Smooth muscle cell of the umbilical artery (primary cell): ENCODE measurements at places on chromosomes 2 and 18. TPM values are rescaled to one million over a fixed set of nuclear protein-coding genes. Genes with fewer than 3 reads are reported as not detected.

The KRTCAP3 gene
- not detected in 2 replicates for total RNA-seq

The CD8B2 gene
- not detected in 2 replicates for total RNA-seq

The KCNE4 gene
- 12.5 and 173 TPM in 2 replicates for total RNA-seq

The C2orf72 gene
- total RNA-seq: 1.1 and 1.2 TPM in 2 replicates

The HTR2B gene
- 0.51 and 2.1 TPM in 2 replicates for total RNA-seq

The ANKRD62 gene
- not detected in 2 replicates for total RNA-seq

The MYO3B gene
- 0.32 and 0.89 TPM in 2 replicates for total RNA-seq

The DSEL gene
- total RNA-seq: 20.8 and 33.4 TPM in 2 replicates

The SCTR gene
- total RNA-seq: not detected in 2 replicates

The PROC gene
- not detected in 2 replicates for total RNA-seq

The MAB21L4 gene
- not detected in 2 replicates for total RNA-seq

The OR6B2 gene
- total RNA-seq: not detected in 2 replicates

The IL1RL1 gene
- 0.14 and 0.30 TPM in 2 replicates for total RNA-seq

The TMEM237 gene
- 38.6 and 53.6 TPM in 2 replicates for total RNA-seq

The PEX13 gene
- 41.1 and 43.7 TPM in 2 replicates for total RNA-seq

The RGPD3 gene
- total RNA-seq: 0.30 and 0.37 TPM in 2 replicates

The MROH2A gene
- total RNA-seq: not detected in 2 replicates

The SPATA3 gene
- not detected in 2 replicates for total RNA-seq

The FBXO36 gene
- total RNA-seq: 1.8 and 2.6 TPM in 2 replicates

The FAM237A gene
- not detected in 2 replicates for total RNA-seq

The GPAT2 gene
- 2.7 and 11.0 TPM in 2 replicates for total RNA-seq

The SERPINB2 gene
- total RNA-seq: 2.4 and 4.8 TPM in 2 replicates

The SERPINB7 gene
- total RNA-seq: 31.5 and 43.6 TPM in 2 replicates

The FOXI3 gene
- total RNA-seq: not detected in 2 replicates

The SULT1C4 gene
- 0.30 and 0.32 TPM in 2 replicates for total RNA-seq

The RAB27B gene
- 40.1 and 47.8 TPM in 2 replicates for total RNA-seq

The IHH gene
- total RNA-seq: not detected in 2 replicates

The EMX1 gene
- total RNA-seq: not detected in 2 replicates

The BCL11A gene
- 5.9 and 10.0 TPM in 2 replicates for total RNA-seq

The PLB1 gene
- total RNA-seq: 1.1 and 1.2 TPM in 2 replicates

The C2orf92 gene
- total RNA-seq: 3.1 and 3.9 TPM in 2 replicates

The ALPI gene
- total RNA-seq: not detected in 2 replicates

The UGT1A8 gene
- total RNA-seq: not detected in 2 replicates

The GALNT5 gene
- total RNA-seq: 52.8 and 71.3 TPM in 2 replicates

The ELOA2 gene
- total RNA-seq: under 0.01 TPM in 1 of 2 replicates, not detected in the other

The TMEM17 gene
- total RNA-seq: 2.7 and 3.0 TPM in 2 replicates

The RNPEPL1 gene
- total RNA-seq: 11.0 and 48.7 TPM in 2 replicates

The DNAH6 gene
- total RNA-seq: 0.05 and 0.30 TPM in 2 replicates

The SPDYA gene
- total RNA-seq: 0.89 and 1.2 TPM in 2 replicates

The IL18RAP gene
- total RNA-seq: not detected in 2 replicates

The SCYGR1 gene
- total RNA-seq: not detected in 2 replicates

The PARD3B gene
- 11.9 and 13.0 TPM in 2 replicates for total RNA-seq
